Activated CD4-positive, alpha-beta T cell treated with anti-CD3 and anti-CD28 coated beads, Interleukin-10, Interleukin-2, amounts not matched to agents 100 ng/mL and 50 ng/mL, durations not matched to agents 16 hours and 8 hours (primary cell): ENCODE measurements at places on chromosomes 4 and X.

DNA sequence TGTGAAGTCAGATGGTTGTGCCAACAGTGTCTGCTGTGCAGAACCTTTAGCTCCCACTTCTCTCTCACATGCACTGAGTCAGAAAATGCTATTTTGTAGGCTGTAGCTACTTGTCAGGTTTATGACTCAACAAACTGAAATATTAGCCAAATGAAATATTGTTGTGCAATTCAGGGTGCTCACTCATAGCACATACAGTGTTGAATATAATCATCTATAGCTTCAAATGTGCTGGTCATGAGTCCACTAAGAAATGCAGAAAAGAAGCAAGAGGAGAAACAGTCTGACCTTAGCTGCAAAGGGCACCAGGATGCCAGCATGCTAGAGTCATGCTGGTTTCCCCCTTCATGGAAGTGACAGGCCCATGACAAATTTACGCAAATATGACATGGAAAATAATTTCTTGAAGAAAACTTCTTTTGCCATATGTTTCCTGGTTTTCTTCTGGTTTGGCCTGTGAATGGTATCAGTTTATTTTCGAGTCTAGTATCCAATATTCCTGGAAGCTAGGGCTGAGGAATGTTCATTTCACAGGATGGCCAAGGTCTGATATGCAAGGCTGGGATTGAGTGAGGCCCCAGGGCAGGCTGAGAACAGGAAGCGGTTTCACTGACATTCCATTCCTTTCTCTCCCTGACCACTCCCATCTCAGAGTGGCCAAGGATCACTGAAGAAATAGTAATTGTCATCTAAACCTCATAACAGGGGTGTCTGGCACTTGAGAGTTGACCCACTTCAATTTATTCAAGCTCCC lies 10.3 kb upstream of the CXCL2 start:
- peak; percentile 24 for DNase-seq

DNA sequence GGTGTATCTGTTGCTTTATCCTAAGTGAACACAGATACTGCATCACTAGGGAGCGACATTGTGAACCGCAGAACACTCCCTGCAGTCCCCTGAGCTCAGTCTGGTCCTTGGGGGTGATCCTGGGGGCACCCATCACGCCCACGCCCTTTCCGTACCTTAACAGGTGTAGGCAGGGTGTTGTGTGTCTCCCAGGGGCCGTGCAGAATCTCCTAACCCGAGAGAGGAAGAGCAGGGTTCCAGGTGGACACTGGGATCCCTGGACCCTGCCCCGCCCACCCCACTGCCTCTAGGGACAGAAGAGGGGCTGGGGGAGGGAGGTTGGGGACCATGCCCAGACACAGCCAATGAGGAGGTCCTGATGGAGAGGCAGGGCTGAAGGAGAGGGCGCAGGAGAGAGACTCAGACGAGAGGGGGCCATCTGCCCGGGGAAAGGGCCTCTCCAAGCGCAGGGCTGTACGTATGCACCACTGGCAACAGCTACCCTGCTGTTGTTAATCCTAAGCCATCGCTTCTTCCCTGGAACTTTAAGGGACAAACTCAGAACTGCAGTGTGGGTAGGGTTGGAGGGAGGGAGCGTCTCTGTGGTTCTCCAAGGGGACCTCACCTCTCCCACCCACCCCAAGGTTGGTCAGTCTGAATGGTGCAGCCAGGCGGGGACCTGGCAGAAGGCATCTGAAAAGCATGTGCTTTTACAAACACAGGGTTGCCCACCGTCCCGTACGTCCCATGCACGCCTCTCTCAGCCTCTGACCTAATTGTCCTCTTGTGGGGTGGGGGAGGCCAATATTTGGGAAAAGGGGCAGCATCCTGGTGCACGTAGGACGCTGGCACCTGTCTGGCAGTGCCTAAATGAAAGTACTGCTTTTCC lies 2.5 kb downstream of the P2RY8 start:
- peak; percentile 59 for DNase-seq

GRCh38 chrX:153771415-153772315 lies 7.6 kb downstream of the PLXNB3 start:
- DNase-seq: no peak

GRCh38 chr4:157043131-157043530 lies 32.8 kb upstream of the GLRB start:
- no peak for DNase-seq

GRCh38 chr4:3252831-3253641 lies 4.1 kb downstream of the MSANTD1 start:
- DNase-seq: no peak

DNA sequence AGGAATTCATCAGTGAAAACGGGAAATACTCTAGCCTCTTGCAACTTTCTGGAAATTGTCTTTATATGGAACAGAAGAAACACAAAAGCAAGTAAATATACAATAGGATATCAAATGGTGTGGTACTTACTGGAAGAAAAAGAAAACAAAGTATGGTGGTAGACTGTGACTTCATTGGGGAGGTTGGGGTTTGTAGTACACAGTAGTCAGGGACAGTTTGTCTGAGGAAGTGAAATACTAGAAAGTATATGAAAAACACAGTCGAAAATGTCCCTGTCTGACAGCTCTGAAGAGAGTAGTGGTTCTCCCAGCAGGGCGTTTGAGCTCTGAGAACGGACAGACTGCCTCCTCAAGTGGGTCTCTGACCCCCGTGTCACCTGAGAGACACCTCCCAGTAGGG lies 390.0 kb upstream of the NWD2 start:
- DNase-seq: no peak

GRCh38 chr4:95547715-95548471 lies 880 bp downstream of the UNC5C start:
- no peak for DNase-seq

DNA sequence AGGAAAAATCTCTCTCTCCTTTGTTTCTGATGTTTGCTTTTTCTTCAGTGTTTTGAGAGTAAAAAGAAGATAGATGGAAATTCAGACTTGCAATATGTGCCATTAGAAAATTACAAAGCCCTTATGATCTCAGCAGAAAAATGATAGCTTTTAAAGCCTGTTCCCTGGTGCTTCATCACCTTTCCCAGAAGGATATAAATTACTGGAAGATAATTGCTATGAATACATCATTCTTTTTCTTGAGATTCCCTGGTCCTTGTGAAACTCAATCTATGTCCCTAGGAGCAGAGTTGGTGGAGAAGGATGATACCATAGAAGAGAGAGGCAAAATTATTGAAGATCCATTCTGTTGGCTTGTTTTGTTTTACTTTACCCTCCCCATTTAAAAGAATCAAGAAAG lies 86.5 kb downstream of the GLRA3 start:
- no peak for DNase-seq

GRCh38 chr4:73770917-73771316 lies 30.5 kb downstream of the CXCL8 start:
- DNase-seq: no peak

GRCh38 chr4:103996637-103997036 lies 276.9 kb upstream of the TACR3 start:
- no peak for DNase-seq

DNA sequence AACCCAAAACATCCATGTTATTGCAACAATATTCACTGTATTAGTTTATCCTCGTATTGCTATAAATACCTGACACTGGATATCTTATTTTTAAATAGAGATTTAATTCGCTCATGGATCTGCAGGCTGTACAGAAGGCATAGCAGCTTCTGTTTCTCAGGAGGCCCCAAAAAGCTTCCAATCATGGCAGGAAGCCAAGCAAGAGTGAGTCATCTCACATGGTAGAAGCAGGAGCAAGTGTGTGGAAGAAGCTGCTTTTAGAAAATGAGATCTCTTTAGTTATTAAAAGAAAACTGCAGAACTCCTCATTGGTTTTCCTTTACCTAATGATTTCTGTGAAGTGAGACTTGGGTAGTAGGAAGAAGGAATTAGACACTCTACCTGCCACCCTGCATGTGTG lies 16.4 kb downstream of the ZNF732 start:
- DNase-seq: no peak

- no peak for DNase-seq
These were observed 880 bp upstream of the TEX13A start for GRCh38 chrX:105221374-105221773.

DNA sequence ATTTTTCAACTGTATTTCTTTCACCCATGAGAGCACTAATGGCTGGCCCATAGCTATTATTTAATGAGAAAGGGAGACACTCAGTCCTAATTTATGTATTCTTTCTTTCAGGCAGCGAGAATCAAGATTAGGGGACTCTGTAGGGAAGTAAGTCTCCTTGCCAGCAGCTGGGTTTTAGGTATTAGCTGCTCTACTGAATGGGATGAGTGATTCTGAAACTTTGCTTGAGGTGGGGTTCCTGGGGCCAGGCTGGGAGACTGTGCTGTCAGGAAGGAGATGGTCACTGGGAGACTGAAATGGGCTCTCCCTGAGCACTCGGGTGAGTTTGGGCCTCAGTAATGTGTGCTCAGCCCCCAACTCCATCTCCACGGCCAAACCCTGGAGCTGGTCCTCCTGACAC lies 78.7 kb downstream of the LNX1 start:
- DNase-seq: no peak

GRCh38 chr4:155011163-155011780 lies 197.2 kb upstream of the NPY2R start:
- DNase-seq: no peak

DNA sequence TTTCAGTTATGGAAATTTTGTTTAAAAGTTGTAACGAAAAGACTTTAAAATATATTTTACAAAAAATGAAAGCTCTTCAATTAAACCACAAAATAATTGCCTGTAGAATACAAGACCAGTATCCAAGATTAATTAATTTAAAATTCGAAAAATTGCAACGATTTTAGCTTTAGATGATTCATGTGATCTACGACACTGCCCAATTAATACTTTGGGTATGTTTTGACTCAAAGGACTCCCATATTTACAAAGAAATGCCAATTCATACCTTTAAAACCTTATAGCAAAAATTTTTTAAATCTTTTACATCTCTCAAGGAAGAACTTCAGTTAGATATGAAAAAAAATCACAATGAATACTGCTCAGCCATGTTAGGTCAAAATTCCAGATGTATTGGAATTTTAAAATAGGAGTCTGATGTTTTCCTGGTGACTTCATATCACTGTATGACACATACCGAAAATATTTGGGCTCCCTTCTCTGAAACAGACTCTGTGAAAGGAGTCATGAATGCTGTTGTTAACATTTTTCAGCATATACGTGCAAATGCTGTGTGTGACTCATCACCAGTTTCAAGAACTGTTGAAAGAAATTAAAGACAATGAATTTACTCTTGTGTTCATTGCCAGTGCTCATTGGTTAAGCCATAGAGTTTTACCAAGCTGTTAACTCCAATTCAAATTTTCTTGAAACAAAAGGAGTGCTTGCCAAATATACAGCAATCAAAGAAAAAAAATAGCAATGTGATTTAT lies 13.8 kb upstream of the SMS start:
- DNase-seq: peak; percentile 79

DNA sequence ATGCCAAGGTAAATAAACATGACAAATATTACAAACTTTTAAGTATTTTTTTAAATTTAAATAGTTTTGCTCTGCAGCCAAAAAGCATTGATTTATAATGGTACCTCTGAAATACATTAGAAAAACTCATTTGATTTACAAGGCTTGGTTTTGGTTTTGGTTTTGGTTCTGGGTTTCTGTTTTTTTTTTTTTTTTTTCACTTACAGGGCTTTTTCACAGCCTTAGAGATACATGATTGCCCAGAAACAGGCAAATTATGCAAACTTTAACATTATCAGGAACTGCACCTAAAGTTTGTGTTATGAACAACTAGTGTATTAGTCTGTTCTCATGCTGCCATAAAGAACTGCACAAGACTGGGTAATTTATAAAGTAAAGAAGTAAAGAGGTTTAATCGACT lies 196.4 kb upstream of the DDX53 start:
- no peak for DNase-seq

GRCh38 chrX:9676306-9676705 lies 89.3 kb downstream of the GPR143 start:
- no peak for DNase-seq

DNA sequence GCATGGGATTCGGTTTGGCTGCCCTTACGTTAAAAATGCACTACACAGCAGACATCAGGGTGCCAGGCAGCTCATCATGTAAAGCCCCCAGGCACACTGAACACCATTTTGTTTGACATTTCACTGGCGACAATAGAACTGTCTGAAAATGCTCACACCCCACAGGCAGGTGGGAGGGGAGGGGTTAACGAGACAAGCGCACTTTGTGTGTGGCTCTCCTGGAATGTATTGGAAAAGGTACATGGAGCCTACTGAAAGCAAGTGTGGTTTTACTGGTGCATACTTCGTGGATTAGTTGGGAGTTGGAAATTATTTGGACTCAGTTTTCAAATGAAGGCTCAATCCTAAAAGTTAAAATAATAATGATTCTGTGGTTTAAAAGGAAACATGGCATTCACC lies 31.6 kb upstream of the PPARGC1A start:
- no peak for DNase-seq

DNA sequence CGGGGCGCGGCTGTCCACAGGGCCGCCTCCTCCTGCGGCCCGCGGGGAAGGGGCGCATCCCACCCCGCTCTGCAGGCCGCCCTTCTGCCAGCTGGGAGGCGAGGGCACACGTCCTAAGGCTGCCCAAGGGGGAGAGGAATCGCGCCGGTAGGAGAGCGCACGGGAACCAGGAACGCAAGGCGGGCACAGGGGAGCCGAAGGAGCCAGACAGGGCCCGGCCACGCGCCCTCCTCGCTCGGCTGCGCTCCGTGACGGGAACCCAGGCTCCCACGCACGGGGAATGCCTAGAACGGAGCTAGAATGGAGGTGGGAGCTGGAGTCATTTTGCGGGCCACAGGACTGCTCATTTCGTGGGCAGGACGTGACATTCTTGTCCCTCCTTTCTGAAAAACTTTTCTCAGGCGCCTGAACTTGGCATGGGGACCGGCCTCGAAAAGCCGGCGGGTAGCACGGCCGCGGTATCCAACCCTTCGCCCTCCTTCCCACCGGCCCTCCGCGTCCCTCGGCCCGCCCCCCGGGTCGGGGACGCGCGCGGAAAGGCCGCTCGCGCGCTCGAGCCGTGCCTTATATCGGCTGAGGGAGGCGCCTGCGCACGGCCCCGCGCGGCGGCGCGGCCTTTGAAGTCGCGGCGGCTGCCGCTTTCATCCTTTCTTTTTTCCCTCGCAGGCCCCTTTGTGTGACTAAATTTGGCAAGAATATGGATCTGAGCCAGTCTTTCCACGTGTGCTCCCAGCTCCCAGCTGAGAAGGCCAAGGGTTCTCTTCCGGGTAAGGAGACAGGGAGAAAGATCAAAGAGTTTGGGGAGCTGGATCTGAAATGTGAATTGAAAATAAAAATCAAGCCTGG lies 4.2 kb upstream of the LEF1 start:
- DNase-seq: peak; percentile 76
